Epithelial cell of proximal tubule (primary cell): ENCODE measurements at places on chromosomes 6 and 20. TPM values are rescaled to one million over a fixed set of nuclear protein-coding genes. Genes with fewer than 3 reads are reported as not detected.

DNA sequence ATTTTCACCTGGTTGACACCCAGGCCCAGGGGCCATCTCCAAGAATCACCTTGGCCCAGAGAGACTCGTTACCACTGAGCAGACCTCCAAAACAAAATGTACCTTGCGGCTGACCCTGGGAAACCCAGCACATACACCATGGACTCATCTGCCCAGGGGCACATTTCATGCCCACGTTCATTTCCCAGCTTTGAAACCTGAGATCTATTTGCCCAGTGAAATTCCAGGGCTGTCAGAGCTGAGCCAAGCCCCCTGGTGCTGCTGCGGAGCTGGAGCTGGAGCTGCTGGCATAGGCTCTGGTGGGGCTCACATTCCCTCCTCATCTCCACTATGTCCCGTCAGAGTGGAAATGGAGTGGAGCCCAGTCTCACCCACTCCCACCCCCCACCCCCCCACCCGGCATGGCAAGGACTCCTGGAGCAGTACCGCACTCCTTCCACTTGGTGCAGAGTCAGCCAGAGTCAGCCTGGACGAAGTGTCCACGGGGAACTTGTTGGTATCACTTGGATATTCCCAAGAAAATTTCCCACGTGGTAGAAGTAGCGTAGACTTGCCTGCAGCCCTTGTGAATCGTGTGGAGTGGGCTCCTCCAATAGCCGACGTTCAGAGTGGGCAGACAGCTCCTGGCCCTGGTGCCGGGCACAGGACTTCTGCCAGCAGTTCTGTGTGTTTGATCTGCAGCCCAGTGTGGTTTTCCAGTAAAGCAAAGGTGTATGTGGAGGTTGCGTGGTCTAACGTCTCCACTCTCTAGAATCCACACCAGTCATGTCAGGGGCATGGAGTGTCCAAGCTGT is 18.1 kb upstream of the OSER1 start:
- no peak for DNase-seq

DNA sequence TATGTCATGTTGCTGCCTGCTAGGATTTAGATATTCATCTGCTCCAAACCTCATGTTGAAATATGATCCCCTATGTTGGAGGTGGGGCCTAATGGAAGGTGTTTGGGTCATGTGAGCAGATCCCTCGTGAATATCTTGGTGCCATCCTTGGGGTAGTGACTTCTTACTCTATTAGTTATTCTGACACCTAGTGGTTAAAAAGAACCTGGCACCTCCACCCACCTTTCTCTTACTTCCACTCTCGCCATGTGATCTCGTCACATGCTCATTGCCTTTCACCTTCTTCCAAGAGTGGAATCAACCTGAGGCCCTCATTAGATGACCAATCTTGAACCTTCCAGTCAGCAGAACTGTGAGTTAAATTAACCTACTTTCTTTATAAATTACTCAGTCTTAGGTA is 549.4 kb upstream of the SYNCRIP start:
- no peak for DNase-seq

CLDN20 gene
- total RNA-seq = not detected in 2 replicates

RIN2 gene
- 15.7 and 17.5 TPM in 2 replicates for total RNA-seq

DNA sequence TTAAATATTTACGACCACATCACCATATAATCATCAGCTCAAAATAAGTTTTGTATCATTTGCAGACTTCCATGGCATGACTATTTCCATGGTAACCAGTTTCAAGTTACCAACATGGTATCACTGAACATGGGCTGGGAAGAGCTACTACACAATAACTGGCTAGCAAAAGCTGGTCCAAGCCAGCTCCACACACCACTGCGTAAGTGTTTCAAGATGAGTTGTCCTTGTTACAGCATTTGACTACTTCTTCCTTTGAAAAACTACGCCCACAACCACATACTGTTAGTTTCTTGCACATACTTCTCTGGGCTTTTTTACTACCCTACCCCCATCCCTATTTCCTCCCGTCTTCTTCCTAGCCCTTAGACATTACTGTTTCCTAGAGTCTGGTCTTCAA is 8.5 kb downstream of the CD164 start:
- no peak for DNase-seq

DNA sequence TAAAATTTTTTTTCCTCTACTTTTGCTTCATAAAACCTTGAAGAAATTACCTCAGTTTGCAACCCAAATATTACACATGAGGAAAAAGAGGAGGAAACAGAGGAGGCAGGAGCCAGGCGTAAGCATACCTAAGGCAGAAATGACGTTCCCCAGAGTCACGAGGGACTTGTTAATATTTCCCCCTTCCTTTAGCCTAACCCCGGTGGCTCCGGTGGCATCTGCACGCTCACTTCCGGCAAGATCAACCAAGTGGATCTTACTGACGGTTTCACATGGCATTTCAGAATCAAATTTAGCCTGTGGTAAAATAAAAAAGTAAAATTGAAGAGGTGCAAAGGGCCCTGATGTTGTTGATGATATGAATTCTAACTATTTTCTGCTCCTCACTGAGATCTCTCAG is 67.4 kb downstream of the KIF16B start:
- DNase-seq = no peak

DNA sequence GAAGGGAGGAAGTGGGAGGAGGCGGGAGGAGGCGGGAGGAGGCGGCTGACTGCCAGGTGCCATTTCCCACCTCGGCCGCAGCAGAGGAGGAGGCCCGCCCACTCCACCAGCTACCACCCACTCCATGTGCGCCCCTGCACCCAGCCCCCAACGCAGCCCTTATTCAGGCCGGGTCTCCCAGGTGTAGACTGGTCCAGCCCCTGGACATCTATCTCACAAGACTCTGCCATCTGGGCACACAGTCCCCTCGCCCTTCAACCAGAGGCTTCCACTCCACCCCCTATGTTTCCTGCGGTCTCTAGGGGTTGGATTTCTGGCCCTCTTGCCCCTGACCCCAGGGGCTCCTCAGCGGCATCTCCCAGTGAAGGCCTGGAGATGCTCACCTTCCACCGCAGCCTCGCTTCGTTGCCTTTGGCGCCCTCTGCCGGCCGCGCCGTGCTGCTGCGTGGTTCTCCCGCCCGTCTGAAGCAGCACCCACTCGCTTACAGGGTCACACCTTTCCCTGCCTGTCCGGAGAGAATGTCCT is 32.6 kb upstream of the FAM83D start:
- no peak for DNase-seq

GRCh38 chr6:56521454-56521853 is 121.2 kb downstream of the DST start:
- DNase-seq = no peak
